ENCODE measurements at places on chromosomes 6 and 20. TPM values are rescaled to one million over a fixed set of nuclear protein-coding genes. Genes with fewer than 3 reads are reported as not detected.

The ZNF341 gene
- polyA plus RNA-seq: 1.5 TPM

The BFSP1 gene
- not detected for polyA plus RNA-seq

The FAM50B gene
- 6.4 TPM for polyA plus RNA-seq

The SLC12A5 gene
- not detected for polyA plus RNA-seq

The RNF182 gene
- not detected for polyA plus RNA-seq

The CHMP4B gene
- 5.2 TPM for polyA plus RNA-seq
